ENCODE measurements at places on chromosomes 3 and 15.

DNA sequence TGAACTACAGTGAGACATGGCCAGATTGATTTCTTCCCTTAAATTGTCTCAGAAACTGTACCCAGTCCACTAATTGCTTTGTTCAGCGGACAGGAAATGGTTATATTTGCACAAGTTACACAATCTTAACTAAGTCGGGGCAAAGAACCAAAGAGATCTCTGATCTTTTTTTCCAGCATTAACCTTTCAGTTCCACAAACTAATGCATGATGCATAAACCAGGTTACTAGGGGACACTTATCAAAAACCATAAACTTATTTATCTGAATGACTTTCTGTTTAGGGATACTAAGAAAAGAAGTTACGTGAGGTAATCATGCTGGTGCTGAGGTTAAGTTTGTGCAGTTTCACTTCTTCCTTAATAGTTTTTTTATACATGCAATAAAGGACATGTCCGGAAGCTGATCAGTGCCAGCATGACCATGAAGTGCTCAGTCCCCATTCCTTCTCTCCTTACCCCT is 22.4 kb downstream of the FNDC3B start:
- no peak for DNase-seq

DNA sequence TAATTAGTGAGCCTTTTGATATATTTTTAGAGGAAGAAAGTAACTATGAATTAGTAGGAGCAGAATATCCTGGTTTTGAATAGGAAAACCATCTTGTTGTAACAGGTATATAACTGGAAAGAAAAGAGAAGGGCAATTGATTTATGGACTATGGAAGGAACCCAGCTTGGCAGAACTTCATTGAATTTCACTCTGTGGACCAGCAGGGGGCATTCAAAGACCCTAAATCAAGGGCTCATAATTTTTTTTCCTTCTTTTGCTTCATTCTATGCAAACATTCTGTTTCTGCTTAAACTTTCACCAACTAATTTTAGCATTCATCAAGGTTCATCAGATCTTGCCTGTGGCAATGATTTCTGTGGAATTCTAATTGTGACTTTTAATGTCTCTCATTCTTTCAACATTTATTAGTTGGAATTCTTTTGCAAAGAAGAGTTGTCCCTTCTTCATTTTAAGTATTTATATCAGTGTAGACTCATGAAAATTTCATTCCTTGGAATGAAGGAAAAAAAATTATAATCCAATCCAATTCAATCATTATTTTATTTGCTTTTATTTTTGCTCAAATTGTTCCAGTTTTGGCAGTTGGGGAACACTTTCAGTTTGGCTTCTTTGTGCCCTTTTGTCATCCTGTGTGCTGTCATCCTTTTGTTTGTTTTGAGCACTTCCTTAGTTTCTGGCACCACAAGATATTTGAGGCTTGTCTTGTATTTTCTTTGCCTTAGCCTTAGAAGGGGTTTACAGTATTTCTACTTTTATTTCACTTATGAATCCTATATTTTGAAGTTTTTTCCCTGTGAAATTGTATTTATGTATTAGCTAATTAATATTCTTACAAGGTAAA is 30.4 kb downstream of the NXPE3 start:
- DNase-seq = peak; percentile 62

GRCh38 chr3:95312650-95313049 is 1249.8 kb downstream of the NSUN3 start:
- no peak for DNase-seq

GRCh38 chr3:142287866-142288638 is 62.7 kb upstream of the GK5 start:
- DNase-seq = peak; percentile 16

GRCh38 chr3:191435981-191436380 is 25.0 kb upstream of the PYDC2 start:
- DNase-seq = no peak

DNA sequence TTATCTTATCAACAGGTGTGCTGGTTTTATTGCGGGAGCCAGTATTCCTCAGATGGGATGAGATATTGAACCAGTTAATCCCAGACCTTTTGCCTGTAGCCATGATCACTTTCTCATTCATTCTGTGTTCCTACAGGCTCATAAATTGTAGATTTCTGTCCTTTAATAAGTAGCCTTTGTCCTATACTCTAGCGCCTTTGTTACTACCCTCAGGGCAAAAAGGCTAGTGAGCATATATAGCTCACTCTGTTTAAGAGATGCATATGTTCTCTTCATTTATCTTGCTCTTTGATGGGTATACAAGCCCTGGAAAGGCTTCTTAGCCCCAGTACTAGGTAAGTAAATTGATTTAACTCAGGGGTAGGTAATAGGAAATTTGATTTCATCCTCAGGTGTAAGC is 95.1 kb downstream of the OXSM start:
- DNase-seq = no peak

DNA sequence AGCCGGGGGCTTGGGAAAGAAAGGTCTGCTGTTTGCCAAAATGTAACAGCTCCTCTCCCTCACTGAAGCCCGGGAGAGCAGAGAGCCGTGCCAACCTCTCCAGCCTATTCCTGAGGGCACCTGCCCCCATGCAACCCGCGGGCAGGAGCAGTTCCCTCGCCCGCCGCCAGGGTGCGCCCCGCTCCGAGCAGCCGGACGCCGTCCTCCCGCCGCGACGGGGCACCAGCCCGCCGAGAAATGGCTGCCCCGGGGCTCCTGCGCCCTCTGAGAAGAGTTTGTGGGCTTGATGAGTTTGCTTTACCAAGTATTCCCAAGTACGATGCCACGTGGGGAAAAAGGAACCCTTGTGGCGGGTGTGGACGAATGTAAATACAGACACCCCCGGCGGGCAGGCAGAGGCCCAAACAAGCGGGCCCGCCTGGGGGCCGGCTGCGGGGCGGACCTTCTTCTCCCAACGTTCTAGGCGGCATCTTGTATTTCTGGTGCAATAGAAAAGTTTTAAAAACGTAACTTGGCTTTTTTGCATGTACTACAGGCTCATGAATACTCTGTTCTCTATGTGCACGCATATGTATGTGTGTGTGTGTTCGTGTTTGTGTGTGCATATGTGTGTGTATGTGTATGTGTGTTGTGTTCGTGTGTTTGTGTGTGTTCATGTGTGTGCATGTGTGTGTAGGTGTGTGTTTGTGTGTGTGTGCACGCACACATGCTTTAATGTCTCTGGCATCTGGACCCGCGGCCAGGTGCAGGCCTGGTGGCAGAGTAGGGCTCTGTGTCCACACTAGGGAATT is 162.9 kb downstream of the CHSY1 start:
- DNase-seq = peak; percentile 74

DNA sequence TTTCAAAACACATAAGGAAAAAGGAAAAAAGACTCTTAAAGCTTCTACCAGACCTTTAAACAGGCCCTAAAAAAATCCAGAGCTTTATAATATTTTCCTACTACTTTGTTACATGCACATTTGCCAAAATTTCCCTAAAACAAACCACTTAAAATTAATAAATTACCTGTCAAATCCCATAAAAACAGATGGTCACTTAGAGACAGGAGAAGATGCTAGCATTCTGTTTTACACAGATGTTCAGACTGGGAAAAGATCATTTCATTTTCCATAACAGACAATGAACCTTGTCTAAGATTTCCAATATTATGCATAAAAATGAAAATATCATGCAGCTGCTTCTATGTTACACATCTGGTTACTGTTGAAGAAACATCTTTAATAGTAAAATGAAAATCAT is 66.6 kb downstream of the SUCLG2 start:
- no peak for DNase-seq

DNA sequence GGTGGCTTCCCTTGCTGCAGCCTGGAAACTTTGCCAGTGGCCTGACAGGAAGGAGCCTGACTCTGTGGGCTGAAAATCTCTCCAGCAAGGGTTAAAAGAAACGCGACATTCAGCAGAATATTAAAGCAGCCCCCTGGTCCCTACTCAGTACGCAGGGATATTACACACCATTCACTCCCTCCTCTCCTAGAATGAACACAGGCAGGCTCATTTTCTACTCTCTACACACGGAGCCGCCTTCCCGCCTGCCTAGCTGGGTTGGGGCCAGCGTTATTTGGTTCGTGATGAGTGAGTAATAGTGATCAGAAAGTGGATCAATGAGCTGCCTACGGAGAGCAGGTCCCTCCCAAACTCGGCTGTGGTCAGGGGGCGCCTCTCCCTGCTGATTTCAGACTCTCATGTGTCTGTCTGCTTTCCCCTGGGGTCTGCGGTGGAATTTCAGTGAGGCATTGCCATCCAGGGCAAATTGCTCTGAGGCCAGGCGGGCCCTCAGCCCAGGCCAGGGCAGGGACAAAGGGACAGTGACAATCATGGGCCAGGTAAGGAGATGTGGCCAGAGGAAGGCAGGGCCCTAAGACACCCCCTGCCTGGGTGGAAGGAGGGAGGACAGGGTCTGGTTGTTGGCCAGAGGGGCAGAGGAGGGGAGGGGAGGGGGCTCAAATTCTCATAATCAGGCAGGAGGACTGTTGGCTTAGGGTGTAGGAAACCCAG is 2.8 kb downstream of the EPHB1 start:
- no peak for DNase-seq

DNA sequence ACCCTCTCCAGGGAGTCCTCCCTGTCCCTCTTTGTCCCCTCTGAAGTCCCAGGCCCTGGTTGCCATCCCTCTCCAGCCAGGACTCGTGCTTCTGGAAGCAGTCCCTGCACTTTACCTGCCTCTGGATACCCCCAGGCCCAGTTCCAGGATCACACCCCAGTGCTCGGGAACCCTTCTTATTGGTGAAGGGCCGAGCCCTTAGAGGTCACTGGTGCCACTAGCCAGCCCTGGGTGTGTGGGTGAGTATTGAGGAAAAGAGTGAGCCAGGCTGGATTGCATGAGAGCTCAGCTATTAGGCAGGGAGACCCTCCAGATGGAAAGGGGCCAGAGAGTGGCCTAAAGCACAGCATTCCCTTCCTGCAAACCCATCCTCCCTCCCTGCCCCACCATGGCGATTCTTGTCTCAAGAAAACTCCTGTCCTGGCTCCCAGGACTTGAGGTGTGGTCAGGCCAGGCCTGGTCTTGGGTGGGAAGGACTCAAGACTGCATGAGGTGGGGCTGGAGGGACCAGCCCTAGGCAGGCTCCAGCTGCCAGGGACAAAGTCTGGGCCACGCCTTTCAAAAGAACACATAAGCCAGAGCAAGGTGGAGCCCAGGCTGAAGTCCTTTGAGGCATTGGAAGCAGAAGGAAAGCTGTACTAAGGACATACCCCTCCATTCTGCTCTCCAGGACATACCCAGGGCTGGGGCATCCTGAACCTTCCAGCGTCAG is 4.8 kb upstream of the PHGR1 start:
- peak; percentile 84 for DNase-seq

DNA sequence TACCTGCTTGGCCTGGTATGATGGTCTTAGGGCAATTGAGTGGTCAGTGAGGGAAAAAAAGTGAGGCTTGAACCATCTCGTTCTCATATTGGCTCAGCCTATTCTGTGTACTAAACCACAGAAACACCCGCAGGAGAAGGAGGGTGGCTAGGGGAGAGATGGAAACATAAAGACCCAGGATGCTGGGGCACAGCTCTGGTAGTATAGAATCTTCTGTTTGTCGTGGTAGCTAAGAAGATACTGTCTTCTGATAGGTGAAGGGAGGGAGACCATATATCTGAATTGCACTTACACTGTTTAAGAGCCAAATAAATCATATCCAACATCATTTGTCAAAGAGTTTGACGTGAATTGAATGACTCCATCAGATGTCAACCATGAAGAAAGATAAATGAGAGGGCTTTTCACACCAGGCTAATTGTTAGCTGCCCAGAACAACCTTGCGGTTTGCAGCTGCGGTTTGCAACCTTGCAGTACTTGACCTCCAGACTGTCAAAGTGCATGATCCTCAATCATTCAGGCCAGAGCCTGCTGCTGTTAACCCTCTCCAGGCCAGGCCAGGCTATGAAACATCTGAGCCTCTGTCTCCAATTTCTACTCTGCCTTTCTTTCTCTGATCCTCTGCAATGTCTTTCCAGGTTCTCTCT is 40.9 kb upstream of the PIK3R4 start:
- no peak for DNase-seq

DNA sequence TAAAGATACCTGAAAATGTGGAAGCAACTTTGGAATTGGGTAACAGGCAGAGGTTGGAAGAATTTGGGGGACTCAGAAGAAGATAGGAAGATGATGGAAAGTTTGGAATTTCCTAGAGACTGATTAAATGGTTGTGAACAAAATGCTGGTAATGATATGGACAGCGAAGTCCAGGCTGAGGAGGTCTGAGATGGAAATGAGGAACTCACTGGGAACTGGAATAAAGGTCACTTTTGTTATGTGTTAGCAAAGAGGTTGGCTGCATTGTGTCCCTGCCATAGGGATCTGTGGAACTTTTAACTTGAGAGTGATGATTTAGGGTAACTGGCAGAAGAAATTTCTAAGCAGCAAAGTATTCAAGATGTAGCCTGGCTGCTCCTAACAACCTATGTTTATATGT is 13.0 kb downstream of the MITF start:
- no peak for DNase-seq

DNA sequence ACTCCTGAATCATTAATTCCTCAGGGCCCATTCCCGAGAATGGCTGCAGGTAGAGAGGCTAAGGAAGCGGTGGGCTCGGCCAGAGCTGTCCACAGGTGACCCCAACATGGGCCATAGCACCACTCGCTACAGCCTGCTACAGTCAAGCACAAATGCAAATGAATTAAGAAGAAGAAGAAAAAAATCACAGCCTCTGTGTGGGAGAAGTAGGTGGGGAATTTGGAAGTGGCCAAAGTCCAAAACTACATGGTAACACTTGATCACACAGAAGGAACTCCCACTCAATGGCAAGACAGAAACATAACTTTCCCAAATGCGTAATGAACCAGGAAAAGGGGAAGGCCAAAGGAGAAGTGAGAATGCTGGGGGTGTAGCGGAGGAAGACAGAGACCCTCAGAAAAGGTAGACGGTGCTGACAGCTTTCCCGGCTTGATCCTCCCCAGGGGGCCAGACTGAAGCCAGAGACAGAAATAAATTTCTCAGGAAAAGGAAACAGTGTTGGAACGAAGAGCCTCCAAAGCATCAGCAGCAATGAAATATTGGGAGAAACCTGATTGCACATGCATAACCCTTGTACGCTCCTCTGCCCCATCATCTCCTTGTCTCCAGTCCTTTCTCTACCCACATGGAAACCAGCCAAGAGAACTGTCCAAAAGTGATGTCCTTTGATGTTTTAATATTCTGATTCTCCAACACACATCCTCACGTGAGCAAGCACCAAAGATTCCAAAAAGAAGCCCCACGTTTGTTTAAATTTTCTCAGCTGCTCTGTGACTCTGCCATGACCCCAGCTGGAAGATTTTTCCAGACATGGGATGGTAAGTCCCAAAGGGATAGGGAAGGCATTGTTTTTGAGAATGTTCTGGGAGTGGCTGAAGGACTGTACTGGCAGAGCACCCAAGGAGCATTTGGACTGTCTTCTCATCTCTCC is 107.6 kb downstream of the OXNAD1 start:
- no peak for DNase-seq

- DNase-seq = peak; percentile 93
Observed at GRCh38 chr3:66038726-66039589, at the start of gene MAGI1. MAGI1 (minus strand) TSS chr3:66038918; CDS start chr3:66038308, 610 bp downstream.

GRCh38 chr15:79164465-79164864 is 73.9 kb upstream of the RASGRF1 start:
- DNase-seq = no peak

DNA sequence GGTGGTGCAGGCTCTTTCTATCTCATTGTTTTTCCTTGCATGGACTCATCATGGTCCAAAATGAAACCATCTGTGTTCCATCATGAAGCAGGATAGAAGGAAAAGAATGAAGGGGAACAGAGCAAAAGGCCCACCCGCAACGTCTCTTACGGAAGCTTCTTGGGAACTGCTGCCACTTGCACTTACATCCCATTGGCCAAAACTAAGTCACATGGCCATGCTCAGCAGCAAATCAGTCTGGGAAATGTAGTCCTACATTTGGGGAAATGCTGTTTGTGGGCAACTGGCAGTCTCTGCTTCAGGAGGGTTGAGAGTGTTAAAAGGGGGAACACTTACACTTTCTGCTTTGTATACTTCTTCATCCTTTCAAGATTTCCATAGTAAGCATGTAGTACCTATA is 191.6 kb downstream of the SV2B start:
- DNase-seq = no peak

Measured in LoVo (cell line).